GM23338 (cell line): ENCODE measurements at places on chromosomes 3 and 15. TPM values are rescaled to one million over a fixed set of nuclear protein-coding genes. Genes with fewer than 3 reads are reported as not detected.

TTC21A gene
- total RNA-seq, result 2.0 and 2.1 TPM in 2 replicates

LDHAL6B gene
- total RNA-seq, result not detected in 2 replicates

DNA sequence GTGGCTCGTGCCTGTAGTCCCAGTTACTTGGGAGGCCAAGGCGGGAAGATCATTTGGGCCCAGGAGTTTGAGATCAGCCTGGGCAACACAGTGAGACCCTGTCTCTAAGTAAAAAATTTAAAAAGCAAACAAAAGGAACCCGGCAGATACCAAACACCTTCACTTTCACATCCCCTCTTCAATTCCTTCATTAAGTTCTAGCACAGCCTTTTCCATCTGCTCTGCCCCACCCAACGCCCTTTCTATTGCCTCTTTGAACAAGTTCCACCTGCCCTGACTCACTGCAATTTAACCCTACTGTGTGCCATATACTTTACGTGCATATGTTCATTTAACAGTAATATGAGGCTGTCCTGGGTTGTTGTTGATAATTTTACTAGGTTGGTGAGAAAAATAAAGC, 12.4 kb upstream of the SPG11 start:
- H3K4me3 ChIP-seq, result no peak overlapping the region
- no peaks in the 10 kb centered on the region for H3K36me3 ChIP-seq
- H3K4me1 ChIP-seq, result 0 out of 2 replicates have a peak, but pooled peaks cover 4% of the 10 kb centered on the region
- H3K27me3 ChIP-seq, result no peaks in the 10 kb centered on the region

SLC2A2 gene
- total RNA-seq, result not detected in 2 replicates

SAMMSON gene
- total RNA-seq, result not detected in 2 replicates

GRCh38 chr3:189393598-189393997, 221.8 kb downstream of the TPRG1 start:
- DNase-seq, result no peak
- H3K4me3 ChIP-seq, result no peak overlapping the region
- H3K36me3 ChIP-seq, result no peaks in the 10 kb centered on the region
- no peak overlapping the region for H3K27ac ChIP-seq

CAMP gene
- not detected in 2 replicates for total RNA-seq

FOXB1 gene
- total RNA-seq, result 3.1 and 4.7 TPM in 2 replicates

- no peaks in the 10 kb centered on the region for H3K27me3 ChIP-seq
- H3K36me3 ChIP-seq, result no peaks in the 10 kb centered on the region
- no peaks in the 10 kb centered on the region for H3K4me1 ChIP-seq
- DNase-seq, result peak; percentile 8
- H3K4me3 ChIP-seq, result no peak overlapping the region
Measured at GRCh38 chr3:132255041-132255745, 62.0 kb upstream of the ACP3 start.

GRCh38 chr15:71374607-71375352, 259.5 kb downstream of the THSD4 start:
- H3K27me3 ChIP-seq, result no peaks in the 10 kb centered on the region
- H3K4me3 ChIP-seq, result no peak overlapping the region
- no peaks in the 10 kb centered on the region for H3K36me3 ChIP-seq
- no peak for DNase-seq
- H3K4me1 ChIP-seq, result peaks cover 11% of the 10 kb centered on the region

DNA sequence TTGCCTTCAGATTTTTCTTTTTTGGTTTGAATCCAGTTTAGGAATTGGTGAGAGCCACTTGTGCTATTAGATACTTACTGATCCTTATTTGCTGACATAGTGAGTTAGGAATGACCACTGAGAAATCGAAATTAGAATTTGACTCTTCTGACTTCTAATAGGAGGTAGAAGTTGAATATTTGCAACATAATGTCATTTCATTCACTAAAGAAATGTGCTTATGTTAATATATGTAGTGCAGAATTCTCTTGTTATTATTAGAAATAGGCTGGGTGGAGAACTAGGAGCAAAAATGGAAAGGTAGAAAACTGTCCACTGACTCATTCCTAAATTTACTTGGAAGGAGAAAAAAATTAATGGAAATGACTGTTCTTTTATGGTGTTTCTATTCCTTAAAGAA, 538.2 kb upstream of the SGO1 start:
- no peak overlapping the region for H3K4me3 ChIP-seq
- H3K27ac ChIP-seq, result no peak overlapping the region
- no peak for DNase-seq

- H3K36me3 ChIP-seq, result no peaks in the 10 kb centered on the region
- no peaks in the 10 kb centered on the region for H3K27me3 ChIP-seq
- peak; percentile 90 for DNase-seq
- H3K4me1 ChIP-seq, result peaks cover 10% of the 10 kb centered on the region
Measured at GRCh38 chr15:83248151-83249029, 36.1 kb downstream of the BNC1 start.

SLC12A1 gene
- total RNA-seq, result 0.19 and 0.59 TPM in 2 replicates

DNA sequence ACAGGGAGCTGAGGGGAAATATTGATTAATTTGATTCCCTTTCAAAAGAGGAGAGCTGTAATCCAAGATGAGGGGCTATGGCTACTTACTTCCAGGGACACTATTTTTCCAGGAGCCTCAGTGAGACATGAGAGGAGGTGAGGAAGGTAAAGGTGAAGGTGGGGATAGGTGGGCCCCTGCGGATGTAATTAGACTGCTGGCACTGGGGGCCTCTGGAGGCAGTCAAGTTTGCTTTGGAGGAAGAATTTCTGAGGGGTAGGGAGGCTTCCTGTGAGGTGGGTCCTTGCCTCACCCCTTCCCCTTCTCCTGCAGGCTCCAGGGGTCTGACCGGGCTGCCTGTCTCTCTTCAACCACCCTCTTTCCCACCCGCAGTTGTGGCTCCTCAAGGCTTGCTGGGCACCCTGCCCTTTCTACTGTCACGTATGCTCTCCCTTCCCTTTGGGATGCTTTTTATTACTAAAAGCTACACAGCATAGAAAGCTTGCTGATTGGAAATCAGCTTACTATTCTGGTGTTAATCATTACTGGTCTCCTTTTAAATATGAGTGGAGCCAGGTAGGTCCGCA, 22.5 kb downstream of the GASK1A start:
- no peaks in the 10 kb centered on the region for H3K27me3 ChIP-seq
- DNase-seq, result no peak
- H3K27ac ChIP-seq, result no peak overlapping the region
- H3K4me1 ChIP-seq, result peaks cover 7% of the 10 kb centered on the region; the same call in 1 of the 2 replicates
- H3K4me3 ChIP-seq, result no peak overlapping the region
- no peaks in the 10 kb centered on the region for H3K36me3 ChIP-seq

DNA sequence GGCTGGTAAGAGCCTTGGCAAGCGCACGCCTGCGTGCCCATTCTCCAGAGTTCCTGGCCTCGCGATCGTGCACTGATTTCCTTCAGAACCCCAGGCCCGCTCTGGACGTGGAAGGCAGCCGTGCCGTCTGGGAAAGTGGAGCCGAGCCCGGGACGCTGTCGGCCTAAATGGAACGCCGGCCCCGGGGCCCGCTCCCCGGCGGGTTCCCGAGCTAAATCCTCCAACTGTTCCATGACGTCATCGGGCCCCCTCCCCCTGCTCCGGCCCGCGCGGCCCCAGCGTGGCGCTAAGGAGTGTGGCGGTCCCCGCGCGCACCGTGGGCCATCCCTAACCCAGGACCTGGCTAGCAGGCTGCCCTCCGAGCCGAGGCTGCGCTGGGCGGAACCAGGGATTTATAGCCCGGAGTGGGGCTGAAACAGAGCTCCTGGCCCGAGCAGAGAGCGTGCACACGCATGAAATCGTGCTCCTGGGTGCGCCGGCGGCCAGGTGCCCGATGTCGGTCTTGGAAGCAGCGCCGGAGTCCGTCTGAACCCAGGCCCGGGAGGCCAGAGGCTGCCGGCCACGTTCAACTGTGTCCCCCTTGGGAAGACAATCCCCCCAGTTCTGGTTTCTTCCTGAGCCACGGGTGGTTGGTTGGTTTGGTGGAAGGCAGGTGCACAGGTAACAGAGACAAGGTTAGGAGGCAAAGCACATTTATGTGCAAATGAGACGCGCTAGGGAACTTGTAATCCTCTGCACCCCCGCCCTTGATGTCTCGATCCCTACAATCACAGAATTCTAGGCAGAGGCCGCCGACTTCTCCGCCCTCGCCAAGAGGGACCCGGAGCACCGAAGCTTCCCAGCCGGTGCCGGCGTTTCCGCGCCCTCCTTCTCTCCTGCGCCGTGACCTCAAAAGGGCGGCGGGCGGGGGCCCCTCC, 84.9 kb upstream of the ETV5 start:
- H3K4me3 ChIP-seq, result peak overlapping the region; percentile 83
- no peaks in the 10 kb centered on the region for H3K36me3 ChIP-seq
- H3K27ac ChIP-seq, result no peak overlapping the region
- peaks cover 94% of the 10 kb centered on the region for H3K27me3 ChIP-seq

DNA sequence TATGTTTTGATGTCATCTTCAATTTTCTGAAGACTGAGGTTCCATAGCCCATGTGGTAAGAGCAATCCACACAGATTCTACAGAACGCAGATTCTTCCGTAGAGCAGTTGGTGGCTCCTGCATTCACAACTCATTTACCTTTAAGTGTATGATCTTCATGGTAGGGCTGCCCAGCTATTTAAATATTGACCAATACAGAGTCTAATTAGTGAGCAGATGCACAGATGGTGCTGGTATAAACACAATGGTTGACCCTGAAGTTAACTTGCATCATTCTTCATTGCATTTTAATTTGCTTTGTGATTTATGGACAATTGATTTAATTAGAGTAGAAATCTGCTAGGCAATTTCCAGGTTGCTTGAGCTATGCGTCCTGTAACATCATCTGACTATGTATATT, 269.2 kb downstream of the SQOR start:
- no peaks in the 10 kb centered on the region for H3K36me3 ChIP-seq
- H3K4me1 ChIP-seq, result no peaks in the 10 kb centered on the region
- no peak for DNase-seq
- no peak overlapping the region for H3K27ac ChIP-seq
- H3K27me3 ChIP-seq, result no peaks in the 10 kb centered on the region
- H3K4me3 ChIP-seq, result no peak overlapping the region

DNA sequence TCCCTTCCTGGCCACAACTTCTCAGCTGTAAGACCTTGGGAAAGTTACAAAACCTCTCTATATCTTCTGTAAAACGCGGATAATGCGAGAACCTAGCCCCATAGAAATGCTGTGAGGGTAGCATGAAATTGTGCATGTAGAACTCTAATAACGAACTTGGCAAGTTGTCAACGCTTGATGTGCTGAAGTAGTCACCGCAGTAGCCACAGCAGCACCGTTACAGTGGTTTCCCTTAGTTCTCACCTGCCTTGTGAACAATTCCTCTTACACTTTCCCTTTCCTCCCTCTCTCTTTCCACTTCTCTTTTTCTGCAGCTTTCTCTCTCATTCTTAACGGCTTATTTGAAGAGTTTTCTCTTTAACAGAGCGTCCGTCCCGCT, 447 bp upstream of the SHQ1 start:
- H3K27ac ChIP-seq, result no peak overlapping the region
- H3K27me3 ChIP-seq, result peaks cover 18% of the 10 kb centered on the region
- H3K4me3 ChIP-seq, result peak overlapping the region; percentile 80
- no peak for DNase-seq
